ENCODE measurements at places on chromosomes 1 and 21.

DNA sequence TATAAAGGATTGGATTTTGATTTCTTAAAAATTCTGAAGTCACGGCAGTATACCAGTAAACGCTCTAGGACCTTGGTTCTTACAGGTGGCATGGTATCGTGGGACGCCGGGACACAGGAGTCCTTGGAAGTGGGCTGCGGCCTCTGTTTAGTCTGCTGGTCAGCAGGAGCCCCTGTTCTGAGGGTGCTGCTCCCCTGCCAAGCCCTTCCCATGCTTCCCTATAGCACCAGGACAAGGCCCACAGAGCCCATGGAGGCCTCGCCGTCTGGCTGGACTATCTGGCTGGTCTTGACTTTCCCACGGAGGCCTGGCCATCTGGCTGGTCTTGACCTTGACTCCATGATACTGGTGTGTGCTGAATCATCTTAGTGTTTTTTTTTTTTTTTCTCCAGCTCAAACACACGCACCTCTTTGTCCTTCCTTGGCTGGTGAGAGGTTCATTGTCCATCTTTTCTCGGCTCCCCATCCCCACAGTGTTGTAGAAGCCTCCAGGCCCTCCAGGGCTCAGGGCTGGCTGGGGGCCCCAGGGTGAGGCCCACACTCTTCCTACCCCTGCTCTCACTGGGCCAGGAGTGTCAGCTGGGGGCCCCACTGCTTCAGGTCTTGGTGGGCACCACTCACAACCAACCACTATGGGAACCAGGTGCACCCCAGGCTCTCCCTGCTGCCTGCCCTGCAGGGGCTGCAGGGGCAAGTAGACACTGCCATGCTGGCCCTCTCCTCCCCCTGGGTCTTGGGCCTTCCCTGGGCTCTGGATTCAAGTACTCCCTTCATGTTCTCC is 16.5 kb upstream of the TTC34 start:
- no peak for DNase-seq

- DNase-seq = no peak
Observed at GRCh38 chr1:88272216-88272615, 411.9 kb upstream of the PKN2 start.

GRCh38 chr1:30450148-30450817 is 273.1 kb downstream of the MATN1 start:
- no peak for DNase-seq

DNA sequence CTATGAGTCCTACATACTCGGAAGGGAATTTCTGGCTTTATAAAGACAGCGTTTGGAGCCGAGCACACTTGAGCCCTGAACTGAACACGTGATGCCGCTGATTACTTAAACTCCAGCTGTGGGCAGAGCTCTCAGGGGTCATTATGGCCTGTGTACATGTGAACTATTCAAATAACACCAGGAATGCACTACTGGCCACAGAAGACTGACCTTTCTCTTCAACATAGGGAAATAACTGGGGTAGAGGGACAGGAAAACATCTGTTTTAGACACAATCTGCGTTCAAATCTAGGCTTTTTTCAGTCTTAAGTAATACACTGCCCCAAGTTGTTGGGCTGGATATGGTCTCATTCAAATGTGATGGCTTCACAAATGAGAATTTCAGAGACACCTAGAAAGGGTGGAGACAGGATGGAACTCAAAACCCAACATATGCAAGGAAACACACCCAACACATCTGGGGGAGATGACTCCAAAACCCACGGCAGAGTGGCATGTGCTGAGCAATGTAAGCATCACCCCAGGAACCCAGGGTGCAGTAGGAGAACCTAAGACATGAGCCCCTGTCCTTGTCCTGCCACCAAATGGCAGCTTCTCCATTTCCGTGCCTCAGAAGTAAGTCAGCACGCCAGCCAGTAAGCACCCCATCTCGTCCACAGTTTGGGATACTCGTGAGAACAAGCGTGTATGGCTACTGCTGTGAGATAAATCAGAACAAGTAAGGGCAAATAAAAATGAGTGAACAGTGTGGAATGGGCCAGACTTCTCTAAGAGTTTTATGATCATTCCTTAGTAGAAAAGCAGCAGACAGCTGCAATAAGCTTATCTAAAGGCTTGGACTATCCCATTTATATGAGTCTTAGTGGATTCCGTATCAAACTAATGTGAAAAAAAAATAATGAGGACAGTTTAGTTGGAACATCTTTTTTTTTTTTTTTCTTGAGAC is 24.9 kb downstream of the NID1 start:
- DNase-seq = no peak

DNA sequence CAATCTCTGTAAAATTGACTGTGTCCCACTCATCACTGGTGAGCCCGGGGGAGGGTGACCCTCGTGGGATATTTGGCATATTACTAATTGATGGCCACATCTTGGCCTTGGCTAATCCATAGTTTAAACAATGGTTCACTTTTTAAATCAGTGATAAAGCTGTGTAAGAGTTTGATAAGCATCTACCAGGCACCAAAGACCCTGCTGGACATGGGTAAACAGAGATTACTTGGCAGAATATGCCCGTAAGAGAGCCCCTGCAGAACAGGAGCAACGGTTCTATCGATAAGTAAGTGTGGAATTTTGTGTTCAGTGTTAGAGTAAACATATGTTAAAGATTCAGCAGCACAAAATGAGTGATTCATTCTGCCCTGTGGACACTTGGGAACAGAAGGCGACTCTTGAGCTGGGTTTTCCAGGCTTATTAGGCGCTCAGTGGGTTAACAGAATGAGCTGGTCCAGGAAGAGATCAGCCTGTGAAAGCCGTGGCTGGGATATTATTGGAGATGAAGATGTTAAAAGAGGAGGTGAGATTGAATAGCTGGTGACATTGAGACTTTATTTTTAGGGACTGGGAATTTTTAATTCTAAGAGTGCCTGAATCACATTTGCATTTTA is 55.9 kb downstream of the CNST start:
- DNase-seq = no peak

DNA sequence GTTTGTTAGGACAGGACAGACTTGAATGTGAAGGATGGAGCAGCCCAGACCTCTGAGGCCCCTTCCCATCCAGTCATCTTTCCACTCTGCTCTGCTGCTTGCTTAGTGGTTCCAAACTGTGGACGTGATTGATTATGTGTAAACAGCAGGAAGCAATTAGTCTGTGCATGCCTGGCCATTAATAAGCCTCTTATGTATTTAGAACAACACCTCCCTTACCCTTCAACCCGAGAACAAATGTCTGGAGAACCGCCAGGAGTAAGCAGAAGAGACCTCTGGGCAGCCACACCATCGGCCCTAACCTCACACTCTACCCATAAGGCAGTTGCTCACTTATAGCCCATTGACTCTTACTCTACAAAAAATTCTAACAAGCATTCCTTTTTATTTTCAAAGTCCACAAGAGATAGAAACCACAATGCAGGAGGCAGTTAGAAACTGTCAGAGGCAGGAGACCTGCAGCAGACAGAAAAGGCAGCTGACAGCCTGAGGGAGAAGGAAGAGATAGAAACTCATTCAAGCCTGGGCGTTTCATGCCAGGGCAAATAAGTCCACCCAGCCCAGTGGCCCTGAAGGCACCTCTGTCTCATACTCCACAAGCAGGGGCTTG is 5.8 kb upstream of the EPHA8 start:
- DNase-seq = no peak

DNA sequence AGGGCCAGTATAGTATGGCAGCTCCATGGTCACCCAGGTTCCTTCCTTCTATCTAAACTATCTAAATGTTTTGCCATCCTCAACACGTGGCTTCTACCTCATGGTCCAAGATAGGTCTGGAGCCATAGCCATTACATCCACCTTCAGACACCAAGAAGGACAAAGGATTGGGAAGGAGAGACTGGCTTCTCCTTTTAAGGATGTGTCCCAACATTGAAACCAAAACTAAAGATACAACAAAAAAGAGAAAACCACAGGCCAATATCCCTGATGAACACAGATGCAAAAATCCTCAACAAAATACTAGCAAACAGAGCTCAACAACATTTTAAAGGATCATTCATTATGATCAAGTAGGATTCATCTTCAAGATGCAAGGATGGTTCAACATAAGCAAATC is 24.8 kb downstream of the HSD11B1 start:
- no peak for DNase-seq

DNA sequence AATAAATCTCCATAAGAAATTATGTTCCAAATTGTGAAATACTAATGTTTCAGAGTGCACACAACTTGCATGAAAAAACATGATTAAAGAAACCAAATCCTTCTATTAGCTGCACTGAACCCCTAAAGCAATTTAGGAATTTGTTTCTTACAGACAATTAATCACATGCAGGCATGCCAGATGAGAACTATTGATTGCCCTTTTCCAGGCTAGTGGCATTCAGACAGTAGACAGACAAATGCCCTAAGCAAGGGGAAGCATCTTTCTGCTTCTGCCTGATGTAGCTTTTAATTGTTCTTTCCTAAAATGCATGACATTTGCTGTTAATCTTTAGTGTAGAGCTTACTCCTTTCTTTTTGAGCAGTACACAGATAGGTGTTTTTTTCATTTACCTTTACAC is 229.5 kb downstream of the DPYD start:
- no peak for DNase-seq

DNA sequence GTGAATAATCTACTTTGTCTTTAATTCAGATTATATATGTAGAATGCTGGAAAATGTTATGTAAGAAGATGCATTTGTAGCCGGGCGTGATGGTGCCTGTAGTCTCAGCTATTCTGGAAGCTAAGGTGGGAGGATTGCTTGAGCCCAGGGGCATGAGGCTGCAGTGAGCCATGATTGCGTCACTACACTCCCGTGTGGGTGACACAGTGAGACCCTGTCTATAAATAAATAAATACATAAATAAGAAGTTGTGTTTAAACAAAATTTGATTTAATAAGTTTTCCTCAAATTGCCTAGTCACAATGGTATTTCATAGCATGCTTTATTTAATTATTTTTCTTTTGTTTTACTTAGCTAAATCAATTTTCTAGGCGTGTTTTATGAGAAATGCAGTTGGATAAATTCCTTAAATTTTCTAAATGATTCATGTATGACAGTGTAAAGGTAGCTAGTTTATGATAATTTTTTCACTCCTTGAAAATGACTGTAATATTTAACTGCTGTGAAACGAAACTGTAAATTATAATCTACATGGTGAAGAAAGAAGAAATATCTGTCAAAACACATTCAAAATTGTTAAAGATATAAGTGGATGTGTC is 232.6 kb downstream of the SRGAP2C start:
- DNase-seq = no peak

All from Kasumi-1 (cell line).